Activated CD4-positive, alpha-beta T cell treated with anti-CD3 and anti-CD28 coated beads for 48 hours (primary cell): ENCODE measurements at places on chromosomes 7 and 10.

- no peak for DNase-seq
These were observed 51.3 kb upstream of the TM9SF3 start for GRCh38 chr10:96638120-96638519.

GRCh38 chr7:32145911-32146310 is 75.7 kb upstream of the PDE1C start:
- DNase-seq = no peak

DNA sequence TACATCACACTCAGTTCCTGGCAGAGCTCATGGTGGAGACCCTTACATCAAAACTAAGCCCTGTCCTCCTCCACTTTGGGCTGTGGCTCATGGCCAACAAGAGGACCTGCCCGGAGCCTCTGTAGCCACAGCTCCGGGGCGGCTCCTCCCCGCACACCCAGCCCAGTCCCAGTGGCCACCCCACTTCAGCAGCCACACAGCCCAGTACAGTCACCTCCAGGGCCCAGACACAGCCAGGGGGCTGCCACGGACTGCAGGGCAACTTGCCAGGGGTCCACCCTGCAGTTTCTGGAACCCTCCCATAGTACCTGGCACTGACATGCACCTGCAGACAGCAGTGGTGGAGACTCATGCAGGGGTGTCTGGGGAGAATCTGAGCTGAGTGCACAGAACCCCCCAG is 11.8 kb downstream of the ADGRA1 start:
- no peak for DNase-seq

DNA sequence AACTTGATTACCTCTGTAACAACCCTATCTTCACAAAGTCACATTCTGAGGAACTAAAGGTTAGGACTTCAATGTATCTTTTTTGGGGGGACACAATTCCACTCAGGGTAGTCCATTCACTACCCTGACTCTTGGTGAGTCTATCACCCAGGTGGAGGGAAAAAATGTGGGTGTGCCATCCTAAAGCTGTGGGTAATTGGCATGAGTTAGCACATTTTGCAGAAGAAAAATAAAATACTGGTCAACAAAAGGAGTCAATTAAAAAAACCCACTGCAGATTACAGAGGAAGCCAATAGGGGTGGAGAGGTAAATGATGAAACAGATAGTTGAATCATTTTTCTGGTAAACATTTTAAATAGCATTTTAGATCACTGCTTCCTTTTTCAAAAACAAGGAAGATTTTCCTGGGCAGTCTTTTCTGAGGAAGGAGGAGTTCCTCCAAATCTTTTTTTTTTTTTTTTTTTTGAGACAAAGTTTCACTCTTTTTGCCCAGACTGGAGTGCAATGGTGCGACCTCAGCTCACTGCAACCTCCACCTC is 5.1 kb upstream of the BLVRA start:
- no peak for DNase-seq

- no peak for DNase-seq
These were observed 88.7 kb downstream of the OSBPL3 start for GRCh38 chr7:24891311-24891735.

GRCh38 chr7:132436121-132436520 is 140.1 kb downstream of the PLXNA4 start:
- no peak for DNase-seq

- DNase-seq = no peak
These were observed 771.4 kb downstream of the LRMDA start for GRCh38 chr10:76202777-76203176.

GRCh38 chr7:86094166-86094669 is 549.5 kb upstream of the GRM3 start:
- no peak for DNase-seq

- peak; percentile 2 for DNase-seq
These were observed at the start of gene PTPRZ1 for GRCh38 chr7:121872831-121873288. PTPRZ1 (plus strand) TSS chr7:121873161; CDS start chr7:121873500, 339 bp downstream.

- no peak for DNase-seq
These were observed 5.9 kb downstream of the FBXL13 start for GRCh38 chr7:103068414-103069403.

GRCh38 chr7:77348371-77348813 is 67.8 kb downstream of the GSAP start:
- DNase-seq = no peak

DNA sequence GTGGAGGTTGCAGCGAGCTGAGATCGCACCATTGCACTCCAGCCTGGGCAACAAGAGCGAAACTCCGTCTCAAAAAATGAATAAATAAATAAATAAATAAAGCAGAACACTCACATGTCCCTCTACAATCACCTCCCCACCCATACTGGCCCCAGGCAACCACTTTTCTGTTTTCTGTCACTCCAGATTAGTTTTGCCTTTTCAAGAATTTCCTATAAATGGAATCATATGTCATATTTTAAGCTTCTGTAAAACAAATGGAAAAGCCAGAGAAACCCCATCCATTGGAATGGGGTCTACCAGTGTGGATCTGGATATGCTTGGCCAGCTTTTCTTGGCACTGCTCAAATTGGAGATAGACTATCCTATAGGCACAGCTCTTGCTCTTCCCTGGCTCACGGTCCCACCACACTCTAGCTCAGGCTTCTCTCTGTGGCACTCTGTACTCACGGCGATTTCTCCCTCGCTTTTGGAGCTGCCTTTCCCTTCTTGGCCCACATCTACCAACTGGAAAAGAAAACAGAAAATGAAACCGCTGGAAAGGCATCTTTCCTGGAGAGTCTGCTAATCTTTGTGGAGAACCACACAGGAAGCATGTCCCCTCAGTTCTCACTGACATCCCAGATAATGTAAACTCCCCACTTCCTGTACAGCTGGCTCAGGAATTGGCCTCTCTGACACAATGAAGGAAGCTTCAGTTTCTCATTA is 210.1 kb downstream of the JCAD start:
- no peak for DNase-seq

DNA sequence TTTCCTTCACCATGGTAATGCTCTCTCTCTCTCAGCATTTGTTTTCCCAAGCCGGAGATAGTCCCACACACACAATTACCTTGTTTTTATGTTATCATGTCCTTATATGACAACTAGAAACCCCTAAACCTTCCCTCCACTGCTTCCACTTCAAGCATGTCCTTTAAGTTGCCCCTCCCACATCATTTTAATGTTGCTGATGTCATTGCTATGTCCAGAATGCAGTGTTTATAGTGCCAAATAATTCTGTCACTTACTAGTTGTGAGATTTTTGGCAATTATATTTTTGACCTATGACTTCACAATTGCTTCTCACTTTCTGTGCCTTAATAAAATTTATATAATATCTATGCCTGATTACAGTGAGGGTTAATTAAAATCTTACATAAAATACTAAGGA is 645.9 kb downstream of the XPNPEP1 start:
- no peak for DNase-seq

- DNase-seq = no peak
These were observed 149.8 kb downstream of the AKR1D1 start for GRCh38 chr7:138226001-138226476.

DNA sequence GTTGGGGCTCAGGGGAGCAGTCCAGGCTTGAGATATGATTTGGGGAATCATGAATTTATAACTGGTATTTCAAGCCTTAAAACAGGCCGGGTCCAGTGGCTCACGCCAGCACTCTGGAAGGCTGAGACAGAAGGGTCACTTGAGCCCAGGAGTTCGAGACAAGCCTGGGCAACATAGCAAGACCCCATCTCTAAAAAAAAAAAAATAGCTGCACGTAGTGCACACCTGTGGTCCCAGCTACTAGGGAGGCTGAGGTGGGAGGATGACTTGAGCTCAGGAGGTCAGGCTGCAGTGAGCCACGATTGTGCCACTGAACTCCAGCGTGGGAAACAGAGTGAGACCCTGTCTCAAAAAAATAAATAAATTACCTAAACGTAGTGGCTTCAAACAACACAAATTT is 81.7 kb upstream of the GTF2I start:
- no peak for DNase-seq

GRCh38 chr7:64758151-64758550 is 36.1 kb upstream of the ZNF138 start:
- DNase-seq = no peak

DNA sequence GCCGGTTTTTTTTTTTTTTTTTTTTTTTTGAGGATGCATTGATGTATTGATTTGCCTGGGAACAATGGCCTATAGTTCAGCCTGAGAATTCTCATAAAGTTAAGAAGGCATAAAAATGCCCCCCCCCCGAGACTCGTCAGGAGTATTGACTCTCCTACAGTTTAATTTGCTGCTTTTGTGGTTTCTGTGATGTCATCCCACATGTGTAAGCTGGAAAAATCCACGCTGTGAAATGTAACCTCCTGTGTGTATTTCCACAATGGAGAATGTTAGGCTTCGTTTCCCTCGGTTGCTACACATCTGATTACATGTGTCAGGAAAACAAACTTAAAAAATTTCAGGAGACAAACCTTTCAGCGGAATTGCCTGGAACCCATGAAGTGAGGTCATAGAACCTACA is 117.9 kb downstream of the FANK1 start:
- no peak for DNase-seq

DNA sequence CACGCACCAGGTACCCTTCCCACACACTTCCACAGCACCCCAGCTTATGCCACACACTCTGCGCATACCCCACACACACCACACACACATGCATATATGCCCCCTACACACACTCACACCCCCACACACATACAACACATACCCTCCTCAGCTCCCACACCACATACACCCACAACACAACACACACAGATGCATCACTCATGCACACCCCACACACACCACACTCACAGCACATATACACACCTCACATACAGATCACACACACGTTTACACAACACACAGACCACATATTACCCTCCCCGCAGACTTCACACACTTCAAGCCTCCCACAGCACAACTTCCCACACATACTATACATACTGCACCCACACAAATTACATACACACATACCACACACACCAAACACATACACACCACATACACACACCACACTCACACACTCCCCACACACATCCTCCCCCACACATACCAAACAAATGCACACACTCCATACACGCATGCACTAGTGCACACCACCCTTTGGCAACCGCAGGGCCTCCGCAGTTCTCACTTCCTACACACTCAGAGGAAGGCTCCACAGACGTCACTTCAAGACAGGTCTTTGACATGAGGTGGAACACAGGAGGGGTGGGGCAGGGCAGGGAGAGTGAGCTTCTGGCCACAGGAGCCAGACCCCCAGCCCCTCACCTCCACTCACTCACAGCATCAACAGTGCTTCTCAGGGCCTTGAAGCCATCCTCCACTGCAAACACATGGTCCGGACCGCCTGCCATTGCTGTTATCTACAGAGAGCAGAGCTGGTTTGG is 18.5 kb upstream of the ANTXRL start:
- DNase-seq = peak; percentile 75

GRCh38 chr7:80895056-80895455 is 23.8 kb downstream of the SEMA3C start:
- no peak for DNase-seq

GRCh38 chr10:116417821-116418220 is 9.8 kb upstream of the PNLIPRP3 start:
- DNase-seq = no peak

DNA sequence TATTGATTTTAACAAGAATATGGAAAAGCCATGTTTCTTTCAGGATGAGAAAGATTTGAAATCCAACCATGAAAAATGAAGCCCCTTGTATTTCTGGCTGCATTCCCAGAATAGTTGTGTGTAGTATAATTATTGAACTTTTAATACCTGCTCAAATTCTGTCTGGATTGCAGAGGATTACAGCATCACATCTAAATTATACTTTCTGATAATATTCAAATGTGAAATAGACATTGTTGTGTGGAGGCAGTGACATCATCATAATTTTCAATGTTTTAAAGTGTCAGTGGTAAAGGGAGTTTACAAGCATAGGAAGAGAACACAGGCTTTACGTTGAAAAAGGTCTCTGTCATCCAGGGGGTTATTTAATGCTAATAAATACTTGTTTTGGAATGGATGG is 93.4 kb downstream of the POLL start:
- DNase-seq = no peak

DNA sequence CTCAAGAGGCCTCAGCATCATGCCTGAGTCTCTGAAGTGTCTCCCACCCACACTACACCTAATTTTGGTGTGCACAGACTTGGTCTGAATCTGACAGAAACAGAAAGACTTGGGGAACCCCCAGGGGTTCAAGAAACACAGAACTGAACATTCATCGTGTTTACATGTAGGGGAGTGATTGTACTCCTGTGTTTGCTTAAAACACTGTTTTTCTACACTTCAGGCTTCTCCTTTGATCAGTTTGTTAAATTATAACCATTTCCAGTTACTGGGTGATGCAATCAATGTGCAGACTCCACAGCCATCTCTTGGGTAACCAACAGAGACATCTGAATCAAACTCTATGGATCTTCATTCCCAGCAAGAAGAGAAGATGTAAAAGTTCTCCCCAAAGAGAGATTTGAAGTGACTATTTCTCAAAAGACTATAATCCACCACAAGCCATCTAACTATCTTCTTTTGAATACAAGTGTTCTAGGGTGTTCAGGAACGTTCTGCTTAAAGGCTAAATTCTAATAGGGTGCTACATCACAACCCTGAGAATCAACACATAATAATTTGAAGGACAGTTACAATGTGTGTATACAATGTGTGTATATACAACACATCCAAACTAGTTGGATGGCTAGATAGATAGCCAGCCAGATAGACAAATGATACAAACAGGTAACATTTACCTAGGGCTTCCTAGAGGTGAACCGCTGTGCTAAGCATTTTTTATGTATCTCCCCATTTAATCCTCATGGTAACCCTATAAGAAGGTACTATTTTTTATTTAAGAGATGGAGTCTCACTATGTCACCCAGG is 34.2 kb downstream of the DNAJC12 start:
- DNase-seq = no peak

GRCh38 chr7:1975581-1975980 is 257.2 kb downstream of the MAD1L1 start:
- DNase-seq = no peak

- peak; percentile 48 for DNase-seq
These were observed 63.3 kb downstream of the RASGEF1A start for GRCh38 chr10:43203448-43204041.

DNA sequence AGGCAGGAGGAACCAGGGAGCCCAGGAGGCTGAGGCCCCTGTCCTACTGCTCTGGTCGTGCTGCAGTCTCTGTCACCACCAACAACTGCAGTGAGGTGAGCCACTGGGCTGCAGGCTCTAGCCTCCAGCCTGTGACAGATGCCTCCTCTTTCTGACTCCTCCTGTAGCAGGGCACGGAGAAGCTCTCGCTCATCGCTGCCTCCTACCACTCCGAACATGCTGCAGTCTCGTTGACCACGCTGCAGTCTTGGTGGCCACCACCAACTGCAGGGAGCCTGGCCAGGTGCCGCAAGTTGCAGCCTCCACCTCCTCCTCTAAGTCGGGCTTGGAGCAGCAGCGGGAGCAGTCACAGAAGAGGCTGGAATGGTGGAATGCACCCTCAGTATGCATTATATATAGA is 22.1 kb upstream of the VOPP1 start:
- no peak for DNase-seq

- DNase-seq = no peak
These were observed 39.8 kb upstream of the GPR22 start for GRCh38 chr7:107430057-107430456.

GRCh38 chr10:129440247-129440646 is 26.8 kb upstream of the MGMT start:
- DNase-seq = no peak

GRCh38 chr10:49397036-49397999 is 1.4 kb upstream of the DRGX start:
- DNase-seq = no peak
